ENCODE measurements at places on chromosomes 16 and 17.
A peak's percentile ranks its signal among the peaks of the same experiment; 100 is the strongest.

DNA sequence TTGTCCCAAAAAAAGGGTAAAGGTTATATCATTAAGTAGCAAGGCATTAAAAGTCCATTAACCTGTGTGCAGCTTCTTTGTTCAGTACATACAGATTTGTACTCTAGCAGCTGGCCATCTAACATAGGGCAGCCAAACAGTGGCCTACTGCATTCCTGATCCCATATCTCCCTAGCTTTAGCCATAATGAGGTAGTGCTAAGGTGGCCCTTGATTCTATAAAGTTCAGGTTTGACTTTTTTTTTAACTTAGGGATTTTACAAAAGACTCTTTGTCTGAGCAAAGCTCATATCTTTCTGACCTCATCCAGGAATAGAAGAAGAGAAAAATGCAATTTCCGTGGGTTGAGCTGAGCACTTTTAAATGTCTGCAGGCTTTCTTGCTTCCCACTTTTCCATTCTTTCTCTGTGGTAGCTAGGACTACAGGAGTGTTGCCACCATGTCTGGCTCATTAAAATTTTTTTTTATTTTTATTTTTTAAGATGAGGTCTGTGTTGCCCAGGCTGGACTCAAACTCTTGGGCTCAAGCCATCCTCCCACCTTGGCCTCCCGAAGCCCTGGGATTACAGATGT is 19.5 kb upstream of the CDC6 start:
- no peak overlapping the region for H3K27ac ChIP-seq
- no peak for DNase-seq
- H3K4me3 ChIP-seq: no peak overlapping the region
- no peaks in the 10 kb centered on the region for H3K27me3 ChIP-seq
- peaks cover 7% of the 10 kb centered on the region for H3K36me3 ChIP-seq

DNA sequence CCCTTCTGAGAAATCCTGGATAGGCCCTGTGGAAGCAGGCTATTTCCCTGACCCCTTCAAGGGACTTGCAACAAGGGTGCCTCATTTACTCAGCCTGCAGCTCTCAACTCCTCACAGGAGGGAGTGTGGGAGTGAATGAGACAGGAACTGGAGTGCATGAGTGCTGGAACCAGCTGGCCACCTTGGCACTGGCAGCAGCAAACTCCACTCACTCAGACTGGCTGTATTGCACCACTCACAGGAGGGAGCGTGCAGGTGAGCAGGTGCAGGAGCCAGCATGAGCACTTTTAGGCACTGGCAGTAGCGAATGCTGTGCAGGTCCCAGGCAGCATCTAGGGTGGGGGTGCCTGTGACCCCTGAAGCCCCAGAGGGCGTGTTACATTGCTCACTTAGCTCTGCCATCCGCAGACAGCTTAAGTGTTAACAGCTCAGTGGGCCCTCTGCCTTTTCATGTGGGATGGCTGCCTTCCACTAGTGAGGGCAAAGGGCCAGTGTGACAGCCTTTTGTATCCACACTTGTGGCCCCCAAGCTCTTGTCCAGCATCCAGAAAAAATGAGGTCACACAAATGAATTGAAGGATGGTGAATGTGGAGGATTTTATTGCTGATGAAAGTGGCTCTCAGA is 11.0 kb upstream of the ZNHIT3 start:
- H3K4me3 ChIP-seq: no peak overlapping the region
- peaks cover 47% of the 10 kb centered on the region for H3K27me3 ChIP-seq
- no peaks in the 10 kb centered on the region for H3K4me1 ChIP-seq
- no peak for DNase-seq
- no peaks in the 10 kb centered on the region for H3K36me3 ChIP-seq
- no peak overlapping the region for H3K27ac ChIP-seq

- H3K4me3 ChIP-seq: no peak overlapping the region
- no peaks in the 10 kb centered on the region for H3K36me3 ChIP-seq
- DNase-seq: no peak
- H3K4me1 ChIP-seq: peaks cover 24% of the 10 kb centered on the region
- H3K27ac ChIP-seq: no peak overlapping the region
Observed at GRCh38 chr17:82732118-82732743, 3.2 kb upstream of the FN3K start.

- peaks cover 31% of the 10 kb centered on the region for H3K4me1 ChIP-seq
- no peaks in the 10 kb centered on the region for H3K27me3 ChIP-seq
- H3K36me3 ChIP-seq: no peaks in the 10 kb centered on the region
- DNase-seq: no peak
- H3K27ac ChIP-seq: no peak overlapping the region
- no peak overlapping the region for H3K4me3 ChIP-seq
Observed at GRCh38 chr17:50899005-50899460, 32.9 kb upstream of the TOB1 start.

DNA sequence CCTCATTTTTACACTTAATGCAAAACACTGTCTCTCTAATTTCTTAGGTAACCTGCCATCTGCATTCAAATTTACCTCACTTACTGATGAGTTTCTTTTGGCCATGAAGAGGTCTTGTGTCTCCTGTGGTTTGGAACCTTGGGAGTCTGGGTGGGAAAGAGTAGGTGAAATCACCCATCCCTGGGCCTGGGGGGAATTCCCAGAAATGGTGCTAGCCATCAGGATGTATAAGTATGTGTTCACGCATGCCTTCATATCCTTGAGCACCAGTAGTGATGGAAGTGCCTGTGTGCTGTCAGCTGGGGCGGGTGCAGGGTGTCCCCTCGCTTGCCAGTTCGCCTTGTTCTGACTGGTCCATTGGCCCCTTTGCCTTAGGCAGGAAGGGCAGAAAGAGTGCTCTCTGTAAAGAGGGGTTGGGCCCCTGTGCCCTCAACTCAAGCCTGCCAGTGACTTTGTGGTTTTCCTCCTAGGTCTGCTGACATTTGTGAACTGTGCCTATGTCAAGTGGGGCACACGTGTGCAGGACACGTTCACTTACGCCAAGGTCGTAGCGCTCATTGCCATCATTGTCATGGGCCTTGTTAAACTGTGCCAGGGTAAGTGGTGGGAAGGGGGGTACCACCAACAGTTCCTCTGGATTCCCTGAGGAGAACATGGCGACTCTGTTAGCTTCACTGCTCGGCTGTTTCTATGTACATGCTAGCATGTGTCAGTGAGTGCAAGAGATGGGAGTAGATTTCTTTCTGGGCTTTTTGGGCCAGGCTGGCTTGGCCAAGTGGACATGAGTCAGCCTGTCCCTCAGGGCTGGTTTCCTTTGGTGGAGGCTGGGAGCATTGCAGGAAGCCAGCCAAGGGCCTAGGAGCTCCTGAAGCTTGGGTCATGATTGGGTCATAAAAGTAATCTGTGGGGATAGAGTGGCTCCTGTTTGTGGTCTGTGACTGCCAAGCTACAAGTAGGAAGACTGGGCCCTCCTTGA is 23.2 kb downstream of the SLC7A6OS start:
- H3K27ac ChIP-seq: peak overlapping the region; percentile 55
- no peaks in the 10 kb centered on the region for H3K27me3 ChIP-seq
- peaks cover 9% of the 10 kb centered on the region for H3K4me1 ChIP-seq
- H3K36me3 ChIP-seq: peaks cover 6% of the 10 kb centered on the region

DNA sequence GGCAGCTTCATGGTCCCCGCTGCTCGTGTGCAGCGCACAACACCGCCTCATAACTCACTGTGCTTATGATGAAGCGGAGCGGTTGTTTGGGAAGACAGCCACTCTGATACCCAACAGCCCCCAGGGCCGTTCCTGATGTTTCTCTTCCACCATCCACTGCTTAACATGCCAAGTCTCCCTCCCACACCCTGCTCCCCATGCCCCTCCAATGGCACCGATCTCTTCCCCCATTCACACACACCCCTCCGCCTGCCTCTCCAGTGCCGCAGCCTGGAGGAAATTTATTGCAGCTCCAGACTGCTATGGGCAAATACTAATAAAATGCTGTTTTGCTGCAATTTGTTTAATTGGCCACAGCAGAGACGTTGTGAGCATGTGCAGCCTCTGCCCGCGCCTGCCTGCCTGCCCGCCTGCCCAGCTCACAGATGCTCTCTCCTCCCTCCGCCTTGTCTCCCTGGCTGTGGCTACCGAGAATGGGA is 80.3 kb upstream of the LHX1 start:
- H3K4me3 ChIP-seq: no peak overlapping the region
- no peak for DNase-seq
- no peak overlapping the region for H3K27ac ChIP-seq
- H3K27me3 ChIP-seq: no peaks in the 10 kb centered on the region
- no peaks in the 10 kb centered on the region for H3K36me3 ChIP-seq

GRCh38 chr17:16971458-16972338 is at the start of gene TNFRSF13B:
Gene TNFRSF13B (minus strand): TSS chr17:16972118. CDS start chr17:16972075, 43 bp downstream.
- H3K27ac ChIP-seq: no peak within 1 kb of the TSS
- H3K36me3 ChIP-seq: no peaks in the 10 kb centered on the region
- no peak for DNase-seq
- no peaks in the 10 kb centered on the region for H3K4me1 ChIP-seq
- no peak within 1 kb of the TSS for H3K4me3 ChIP-seq

DNA sequence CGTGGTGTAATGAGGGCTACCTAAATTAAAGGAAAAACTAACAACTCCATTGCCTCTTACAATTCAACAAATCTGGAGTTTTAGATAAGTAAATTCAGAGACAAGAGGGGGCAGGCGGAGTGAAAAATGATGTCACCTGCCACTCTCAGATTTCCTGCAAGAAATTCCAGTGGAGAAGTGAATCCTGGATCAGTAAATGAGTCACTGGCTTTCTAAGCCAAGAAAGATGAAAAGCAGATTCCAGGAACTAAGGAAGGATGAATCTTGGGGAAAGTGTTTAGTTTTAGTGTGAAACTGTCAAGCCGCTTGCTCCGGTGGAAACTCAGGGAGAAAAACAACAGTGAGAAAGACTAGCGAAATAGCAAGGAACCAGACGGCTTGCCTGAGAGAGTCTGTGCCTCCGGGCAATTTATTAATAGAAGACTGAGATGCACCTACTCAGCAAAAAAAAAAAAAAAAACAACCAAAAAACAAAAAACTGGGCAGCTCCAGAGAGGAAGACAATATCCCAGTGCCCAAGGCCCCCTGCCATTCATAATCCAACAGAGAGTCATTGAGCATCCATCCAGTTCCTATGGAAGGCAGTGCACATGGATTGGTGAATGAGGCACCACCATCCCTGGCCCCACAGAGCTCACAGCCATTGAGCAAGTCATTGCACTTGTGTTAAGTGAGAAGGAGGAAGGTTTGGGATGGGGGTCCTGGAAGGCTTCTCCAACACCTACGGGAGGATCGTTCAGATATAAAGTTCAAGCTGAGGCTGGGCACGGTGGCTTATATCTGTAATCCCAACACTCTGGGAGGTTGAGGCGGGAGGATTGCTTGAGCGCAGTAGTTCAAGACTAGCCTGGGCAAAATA is 12.1 kb upstream of the RIPOR1 start:
- no peak overlapping the region for H3K4me3 ChIP-seq
- H3K36me3 ChIP-seq: no peaks in the 10 kb centered on the region
- H3K27me3 ChIP-seq: no peaks in the 10 kb centered on the region
- no peak overlapping the region for H3K27ac ChIP-seq

- peaks cover 5% of the 10 kb centered on the region for H3K4me1 ChIP-seq
- no peak overlapping the region for H3K4me3 ChIP-seq
- H3K36me3 ChIP-seq: peaks cover 10% of the 10 kb centered on the region
- no peaks in the 10 kb centered on the region for H3K27me3 ChIP-seq
Observed at GRCh38 chr17:64638552-64639203, 23.4 kb downstream of the SMURF2 start.

Measured in esophagus squamous epithelium (tissue), 5 donors.